ENCODE measurements at places on chromosomes 11 and 22. TPM values are rescaled to one million over a fixed set of nuclear protein-coding genes. Genes with fewer than 3 reads are reported as not detected.
A peak's percentile ranks its signal among the peaks of the same experiment; 100 is the strongest.

The CPT1B gene
- 29.2 TPM for total RNA-seq

The ACCS gene
- total RNA-seq: 8.1 TPM

DNA sequence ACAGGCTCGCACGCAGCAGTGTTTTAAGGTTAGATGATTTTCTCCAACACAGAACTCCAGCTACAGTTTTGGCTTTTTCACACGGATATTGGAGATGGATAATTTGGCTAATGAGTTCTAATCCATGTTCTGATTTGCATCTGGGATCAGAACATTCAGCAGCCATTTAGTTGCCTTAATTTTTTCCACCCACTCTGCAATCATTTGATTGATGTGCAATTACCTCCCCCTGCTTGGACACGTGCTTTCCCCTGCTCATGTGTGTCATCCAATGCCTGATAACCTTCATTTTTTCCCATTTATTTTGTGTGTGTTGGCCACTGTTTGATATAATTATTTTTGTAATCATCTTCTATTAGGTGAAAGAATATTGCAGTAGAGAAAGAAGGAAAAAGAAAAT, 257.8 kb downstream of the ST3GAL4 start:
- no peaks in the 10 kb centered on the region for H3K4me1 ChIP-seq
- no peaks in the 10 kb centered on the region for H3K27me3 ChIP-seq
- no peak overlapping the region for H3K27ac ChIP-seq
- no peak overlapping the region for H3K4me3 ChIP-seq
- no peaks in the 10 kb centered on the region for H3K36me3 ChIP-seq

DNA sequence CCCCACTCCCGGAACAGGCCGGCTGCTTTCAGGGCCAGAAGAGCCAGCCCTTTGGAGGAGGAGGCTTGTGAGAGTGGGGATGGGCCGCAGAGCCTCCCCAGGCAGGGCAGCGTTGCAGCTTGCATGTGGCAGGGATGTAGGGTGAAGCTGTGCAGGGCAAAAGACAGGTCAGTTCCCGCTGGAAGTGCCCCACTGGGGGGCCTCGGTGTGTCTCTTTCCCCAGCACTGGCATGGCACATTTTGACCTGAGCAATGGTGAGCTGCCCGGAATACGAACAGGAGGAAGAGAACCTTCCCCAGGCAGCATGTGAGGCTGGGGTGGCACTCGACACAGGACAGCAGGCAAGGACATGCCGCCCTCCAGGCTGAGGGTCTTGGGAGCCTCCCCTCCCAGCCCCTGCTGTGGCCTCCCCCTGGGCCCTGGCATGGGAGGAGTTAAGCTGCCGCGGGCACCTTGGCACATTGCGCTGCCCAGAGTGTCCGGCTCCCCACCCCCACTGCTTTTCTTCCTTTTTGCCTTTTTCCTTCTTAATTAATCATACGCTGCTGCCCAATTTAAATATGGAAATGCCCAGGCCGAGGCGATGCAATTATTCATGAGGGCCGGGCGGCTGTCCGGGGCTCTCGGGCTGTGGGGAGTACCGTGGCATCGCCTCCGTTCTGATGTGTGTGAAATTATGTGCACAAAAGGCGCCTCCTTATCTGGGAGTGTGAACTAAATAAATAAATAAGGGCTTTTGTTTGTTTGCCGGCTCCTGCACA, 76.0 kb upstream of the WNT7B start:
- H3K27ac ChIP-seq: peak overlapping the region; percentile 100
- no peak for DNase-seq
- no peaks in the 10 kb centered on the region for H3K36me3 ChIP-seq
- peak overlapping the region; percentile 62 for H3K4me3 ChIP-seq
- peaks cover 92% of the 10 kb centered on the region for H3K4me1 ChIP-seq

DNA sequence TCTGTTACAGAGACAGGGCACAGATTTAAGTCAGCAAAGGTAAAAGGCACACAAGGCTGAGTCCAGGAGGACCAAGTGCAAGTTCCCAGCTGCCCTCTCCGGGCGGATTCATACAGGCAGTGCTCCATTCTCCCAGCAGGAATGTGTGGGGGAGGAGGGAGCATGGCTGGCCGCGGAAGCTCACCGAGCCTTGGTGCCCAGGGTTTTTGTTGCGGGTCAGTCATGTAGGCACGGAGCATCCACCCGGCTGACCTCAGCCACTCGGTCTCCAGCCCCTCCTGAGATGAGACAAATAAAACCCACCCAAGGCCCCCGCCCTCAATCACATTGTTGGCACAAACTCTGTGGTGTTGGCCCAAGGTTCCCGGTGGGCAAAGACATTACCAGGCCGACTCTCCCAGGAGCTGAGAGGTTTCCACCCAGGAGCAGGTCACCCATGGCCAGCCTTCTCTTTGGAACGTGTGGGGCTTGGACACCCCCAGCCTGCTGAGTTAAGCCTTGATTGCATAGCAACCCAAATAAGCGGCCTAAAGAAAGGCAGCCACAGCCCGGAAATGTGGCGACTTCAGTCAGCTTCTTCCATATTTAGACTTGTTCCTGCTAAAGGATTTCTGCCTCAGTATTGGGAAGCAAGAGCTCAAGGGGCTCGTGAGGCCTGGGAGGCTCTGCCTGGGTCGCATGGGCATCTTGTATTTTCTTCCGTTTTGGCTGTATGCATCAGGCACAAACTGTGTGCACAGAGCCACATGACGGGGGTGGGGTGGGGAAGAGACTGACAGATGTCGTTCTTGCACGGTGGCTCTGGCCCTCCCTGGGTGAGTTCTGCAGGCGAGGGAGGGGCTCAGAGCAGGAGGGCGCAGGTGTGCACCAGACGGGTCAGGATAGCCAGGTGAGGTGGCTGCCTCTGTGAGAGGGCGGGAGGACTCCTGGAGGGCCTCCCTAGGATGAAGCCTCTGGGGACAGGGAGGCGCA, 63.0 kb downstream of the ARHGAP8 start:
- H3K4me3 ChIP-seq: no peak overlapping the region
- H3K36me3 ChIP-seq: no peaks in the 10 kb centered on the region
- H3K4me1 ChIP-seq: no peaks in the 10 kb centered on the region
- no peaks in the 10 kb centered on the region for H3K27me3 ChIP-seq
- no peak for DNase-seq
- no peak overlapping the region for H3K27ac ChIP-seq

DNA sequence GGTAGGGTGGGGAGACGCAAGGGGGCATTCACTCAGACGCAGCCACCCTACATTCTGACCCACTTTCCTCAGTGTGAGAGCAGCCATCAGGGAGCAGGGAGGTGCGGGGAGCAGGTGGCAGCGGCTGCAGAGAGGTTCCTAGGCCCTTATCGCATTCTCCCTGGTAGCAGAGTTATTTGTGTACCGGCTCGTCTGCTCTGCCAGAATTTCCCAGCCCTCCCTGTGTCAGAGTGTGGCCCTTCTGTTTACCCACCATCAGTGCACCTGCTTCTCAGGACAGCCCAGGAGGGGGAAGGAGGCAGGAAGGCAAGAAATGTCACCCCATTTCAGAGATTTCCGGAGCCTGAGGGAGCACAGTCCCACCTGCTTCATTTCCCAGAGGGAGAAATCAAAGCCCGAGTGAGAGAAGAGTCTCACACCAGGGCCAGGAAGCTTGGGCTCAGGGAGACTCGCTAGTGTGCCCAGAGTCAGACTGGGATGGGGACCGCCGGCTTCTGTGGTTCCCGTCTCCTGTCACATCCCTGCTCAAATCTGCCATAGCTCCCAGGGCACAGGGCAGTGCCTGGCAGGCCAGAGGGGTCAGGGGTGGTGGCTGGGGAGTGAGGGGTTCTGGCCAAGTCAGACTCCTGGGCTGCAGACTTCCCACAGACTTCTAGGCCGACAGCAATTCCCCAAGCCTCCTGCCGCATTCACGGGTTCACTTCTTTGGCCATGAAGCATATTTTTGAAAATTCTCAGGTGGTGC, 49.7 kb downstream of the ARRB1 start:
- H3K36me3 ChIP-seq: no peaks in the 10 kb centered on the region
- no peak overlapping the region for H3K4me3 ChIP-seq
- H3K4me1 ChIP-seq: peaks cover 9% of the 10 kb centered on the region
- no peak overlapping the region for H3K27ac ChIP-seq
- no peaks in the 10 kb centered on the region for H3K27me3 ChIP-seq

DNA sequence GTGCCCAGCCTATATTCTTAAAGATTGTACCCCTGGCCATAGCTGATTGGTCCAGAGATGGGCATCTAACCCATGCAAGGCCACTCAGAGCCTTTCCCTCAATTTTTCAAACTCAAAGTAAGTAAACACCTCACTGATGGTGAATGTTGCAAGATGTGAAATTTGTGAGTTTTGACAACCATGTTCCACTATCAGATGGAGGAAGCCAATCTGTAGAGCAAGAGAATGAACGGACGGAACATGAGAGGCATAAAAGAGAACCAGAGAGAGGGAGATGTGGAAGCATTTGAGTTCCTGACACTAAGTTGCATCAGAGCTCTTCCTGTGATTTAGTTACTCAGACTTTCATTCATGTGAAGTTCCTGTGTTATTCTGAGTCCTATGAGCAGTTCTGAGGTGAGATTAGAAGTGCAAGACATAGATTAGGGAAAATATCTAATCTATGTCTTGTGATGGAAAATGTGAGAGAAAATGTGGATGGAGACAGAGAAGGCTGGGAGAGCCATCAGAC, 73.3 kb downstream of the PRSS23 start:
- H3K4me3 ChIP-seq: no peak overlapping the region
- no peaks in the 10 kb centered on the region for H3K27me3 ChIP-seq
- DNase-seq: no peak
- H3K4me1 ChIP-seq: no peaks in the 10 kb centered on the region
